ENCODE measurements at places on chromosomes 3 and 15.

DNA sequence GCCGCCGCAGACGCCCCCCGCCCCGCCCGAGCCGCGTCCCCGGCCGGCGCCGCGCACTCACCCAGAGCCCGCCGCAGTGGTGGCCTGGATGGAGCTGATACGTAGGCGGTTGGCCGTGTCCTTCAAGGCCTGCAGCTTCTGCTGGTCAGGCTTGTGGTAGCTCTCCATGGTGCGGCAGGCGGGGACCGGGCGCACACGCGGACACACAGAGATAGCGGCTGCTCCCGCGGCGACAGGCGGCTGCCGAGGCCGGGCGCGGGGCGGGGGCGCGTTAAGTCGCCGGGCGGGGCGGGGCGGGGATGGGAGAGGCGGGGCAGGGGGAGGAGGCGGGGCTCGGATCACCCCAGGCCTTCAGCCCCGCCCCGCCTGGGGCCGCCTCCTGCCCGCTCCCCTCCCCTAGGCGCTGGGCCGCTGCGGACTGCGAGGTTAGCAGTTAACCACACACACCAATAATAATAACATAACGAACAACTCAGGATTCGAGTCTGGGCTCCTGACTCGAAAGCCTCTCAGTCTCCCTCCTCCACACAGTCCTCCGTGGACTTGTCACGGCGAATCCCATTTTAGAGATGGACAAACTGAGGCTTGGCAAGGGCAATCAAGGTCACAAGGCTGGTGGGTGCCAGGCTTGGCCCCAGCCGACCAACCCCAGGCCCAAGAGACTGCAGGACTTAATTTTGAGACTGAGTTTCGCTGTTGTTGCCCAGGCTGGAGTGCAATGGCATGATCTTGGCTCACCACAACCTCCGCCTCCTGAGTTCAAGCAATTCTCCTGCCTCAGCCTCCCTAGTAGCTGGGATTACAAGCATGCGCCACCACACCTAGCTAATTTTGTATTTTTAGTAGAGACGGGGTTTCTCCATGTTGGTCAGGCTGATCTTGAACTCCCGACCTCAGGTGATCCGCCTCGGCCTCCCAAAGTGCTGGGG lies at the start of gene TKT:
Gene TKT (minus strand): TSS at position 248 of the 929 bp plus-strand sequence. CDS start 80 bp downstream, at position 168.
- peak; percentile 55 for DNase-seq

DNA sequence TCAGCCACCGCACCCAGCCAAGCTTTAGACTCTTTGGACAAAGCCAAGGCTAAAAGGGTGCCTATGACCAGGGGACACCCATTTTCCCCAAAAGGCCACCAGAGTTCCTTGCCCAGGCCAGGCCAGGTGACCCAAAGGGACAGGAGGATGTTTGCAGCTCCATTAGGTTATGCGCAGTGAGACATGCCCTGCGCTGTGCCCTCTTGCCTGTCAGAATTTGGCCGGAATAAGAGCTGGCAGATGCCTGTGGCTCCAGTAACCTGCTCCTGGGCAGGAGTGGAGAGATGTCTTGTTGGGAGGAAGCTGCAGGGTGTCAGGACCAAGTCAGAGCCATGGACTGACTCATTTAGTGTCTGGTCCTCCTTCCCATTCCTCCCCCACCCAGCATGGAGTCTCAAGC lies 20.5 kb downstream of the DNASE1L3 start:
- DNase-seq, result no peak

DNA sequence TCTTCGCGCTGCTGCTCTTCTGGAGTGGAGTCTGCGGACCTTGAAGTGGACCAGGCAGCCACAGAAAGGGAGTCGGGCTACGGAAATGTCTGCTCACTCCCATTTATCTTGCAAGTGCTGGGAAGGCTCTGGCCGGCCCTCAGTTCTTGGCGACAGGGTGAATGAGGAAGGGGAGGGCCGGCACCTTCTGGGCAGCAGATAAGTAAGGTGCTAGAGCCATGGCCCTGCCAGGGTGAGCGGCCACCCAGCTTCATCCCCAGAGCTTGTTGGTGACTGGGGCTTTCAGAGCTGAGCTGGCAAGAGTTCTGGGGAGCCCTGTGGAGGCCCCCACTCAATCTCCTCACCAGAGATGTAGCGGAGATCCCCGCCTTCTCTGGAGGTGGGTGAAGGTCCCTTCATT lies 103.5 kb downstream of the ASB7 start:
- no peak for DNase-seq

GRCh38 chr15:79543097-79543496 lies 111.0 kb downstream of the MINAR1 start:
- no peak for DNase-seq

- DNase-seq, result peak; percentile 46
Observed at GRCh38 chr3:8987645-8988383, 24.5 kb upstream of the RAD18 start.

DNA sequence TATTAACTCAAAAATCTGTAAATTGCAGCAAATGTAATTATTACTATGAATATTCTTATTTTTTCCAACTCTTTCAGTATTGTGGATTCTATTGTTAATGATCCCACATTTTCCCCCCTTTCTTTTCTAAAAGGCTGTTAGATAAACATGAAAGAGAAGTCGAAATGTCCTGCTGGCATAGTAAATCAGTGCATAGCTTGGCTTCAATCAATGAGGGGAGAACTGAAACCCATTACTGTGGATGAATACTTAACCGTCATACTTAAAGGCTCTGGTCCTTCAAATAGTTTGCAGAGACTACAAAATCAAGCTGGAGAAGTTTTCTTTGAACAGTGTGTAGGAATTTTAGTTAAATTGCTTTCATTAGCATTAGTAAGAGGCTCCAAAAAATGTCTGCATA lies 667.9 kb downstream of the CADM2 start:
- no peak for DNase-seq

DNA sequence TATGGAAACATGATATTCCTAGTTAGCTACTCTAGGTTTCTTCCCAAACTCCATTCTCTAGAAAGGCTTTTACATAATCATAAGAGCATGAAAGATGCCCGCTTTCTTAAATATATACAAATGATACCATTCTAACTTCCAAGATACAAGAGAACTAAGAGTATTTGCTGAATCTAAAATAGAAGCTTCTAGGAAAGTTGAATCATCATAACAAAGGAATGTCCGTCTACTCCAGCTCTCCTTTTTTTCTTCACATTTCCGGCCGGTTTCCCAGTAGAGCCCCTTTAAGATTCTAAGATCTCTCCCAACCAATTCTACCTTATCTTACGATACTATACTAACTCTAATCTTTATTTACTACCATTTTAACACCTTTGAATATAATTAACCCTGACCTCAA lies 60.1 kb downstream of the RAD18 start:
- no peak for DNase-seq

DNA sequence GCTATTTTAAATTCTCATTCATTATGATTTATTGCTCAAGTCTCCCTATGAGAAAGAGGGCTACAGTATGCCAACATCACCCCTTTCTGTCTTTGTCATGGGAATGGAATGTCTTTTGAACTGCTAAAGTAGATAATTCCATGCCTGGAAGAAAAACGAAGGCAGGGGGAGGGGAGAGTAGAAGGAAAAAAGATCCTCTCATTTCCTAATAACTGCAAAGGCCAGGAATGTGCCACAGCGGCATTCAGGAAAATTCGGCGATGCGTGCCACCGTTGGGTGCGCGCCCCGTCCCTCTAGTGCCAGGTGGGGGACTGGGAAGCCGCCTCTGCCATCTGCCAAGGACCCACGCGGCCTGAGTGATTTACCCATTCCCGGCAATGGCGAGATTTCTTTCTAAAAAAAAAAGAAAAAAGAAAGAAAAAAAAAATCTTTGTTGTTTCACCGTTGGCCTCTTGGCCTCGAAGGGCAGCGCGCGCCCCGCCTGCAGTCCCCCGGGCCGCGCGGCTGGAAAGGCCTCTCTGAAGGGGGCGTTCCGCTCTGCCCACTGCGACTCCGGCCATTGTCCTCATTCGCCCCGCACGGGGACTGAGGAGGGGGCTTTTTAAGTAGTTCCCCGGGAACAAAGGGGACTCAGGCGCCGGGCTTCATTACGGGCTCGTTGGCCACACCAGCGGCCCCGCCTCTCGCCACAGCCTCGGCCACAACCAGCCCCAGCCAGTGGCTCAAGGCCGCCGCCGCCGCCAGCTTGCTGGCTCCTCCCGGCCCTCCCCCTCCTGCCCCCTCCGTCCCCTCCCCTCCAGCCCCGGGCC lies 54.5 kb downstream of the CPN2 start:
- no peak for DNase-seq

- DNase-seq, result no peak
Observed at GRCh38 chr15:40927495-40927872, 1.7 kb upstream of the DLL4 start.

GRCh38 chr3:141371882-141372281 lies 3.6 kb downstream of the ZBTB38 start:
- DNase-seq, result no peak

DNA sequence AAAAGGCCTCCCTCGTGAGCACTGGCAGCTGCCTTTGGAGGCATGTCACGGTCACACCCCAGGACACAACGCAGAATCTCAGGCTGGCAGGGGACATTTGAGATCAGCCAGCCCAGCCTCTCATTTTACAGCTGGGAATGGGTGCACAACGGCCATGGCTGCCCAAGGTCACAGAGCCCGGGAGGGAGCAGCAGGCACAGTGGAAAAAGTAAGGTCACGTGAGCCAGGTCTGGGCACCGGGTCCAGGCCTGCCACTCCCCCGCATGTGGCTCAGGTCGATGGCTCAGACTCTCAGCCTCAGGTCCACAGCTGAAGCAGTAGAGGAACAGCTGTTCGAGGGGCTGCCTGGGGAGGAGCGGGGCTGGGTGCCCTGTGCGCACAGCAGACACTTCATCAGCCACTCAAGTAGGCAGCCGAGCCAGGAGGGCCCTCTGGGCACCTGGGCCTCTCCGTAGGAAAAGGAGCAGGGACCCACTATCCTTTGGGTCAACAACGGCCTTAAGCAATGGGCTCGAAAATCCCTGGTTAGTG lies 260.6 kb downstream of the GOLGA6L6 start:
- DNase-seq, result no peak

- DNase-seq, result no peak
Observed at GRCh38 chr3:132346841-132347736, 29.9 kb downstream of the ACP3 start.

GRCh38 chr3:190122198-190122771 lies 1.6 kb upstream of the P3H2 start:
- DNase-seq, result no peak

GRCh38 chr15:101521591-101521990 lies 32.1 kb upstream of the PCSK6 start:
- DNase-seq, result no peak

DNA sequence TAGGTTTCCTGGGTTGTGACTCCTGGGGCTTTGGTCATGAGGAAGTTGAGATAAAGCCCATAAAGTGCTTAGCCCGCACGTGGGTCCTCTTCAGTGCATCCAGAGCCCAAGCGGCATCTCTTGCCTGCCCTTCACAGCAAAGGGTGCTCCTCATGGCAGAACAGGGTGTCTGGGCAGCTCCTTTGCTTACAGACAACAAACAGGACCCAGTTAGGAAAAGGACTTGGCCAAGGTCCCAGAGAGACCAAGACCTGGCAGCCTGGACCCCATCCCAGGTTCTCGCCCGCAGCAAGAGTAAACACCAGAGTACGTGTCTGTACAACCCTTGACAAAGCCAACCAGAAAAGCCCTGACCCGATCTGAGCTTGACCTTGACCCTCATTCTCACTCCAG lies 27.0 kb downstream of the ALS2CL start:
- no peak for DNase-seq

- DNase-seq, result no peak
Observed at GRCh38 chr3:43128464-43128863, 22.6 kb upstream of the POMGNT2 start.

- DNase-seq, result no peak
Observed at GRCh38 chr3:124034844-124035152, 42.9 kb upstream of the ROPN1 start.

DNA sequence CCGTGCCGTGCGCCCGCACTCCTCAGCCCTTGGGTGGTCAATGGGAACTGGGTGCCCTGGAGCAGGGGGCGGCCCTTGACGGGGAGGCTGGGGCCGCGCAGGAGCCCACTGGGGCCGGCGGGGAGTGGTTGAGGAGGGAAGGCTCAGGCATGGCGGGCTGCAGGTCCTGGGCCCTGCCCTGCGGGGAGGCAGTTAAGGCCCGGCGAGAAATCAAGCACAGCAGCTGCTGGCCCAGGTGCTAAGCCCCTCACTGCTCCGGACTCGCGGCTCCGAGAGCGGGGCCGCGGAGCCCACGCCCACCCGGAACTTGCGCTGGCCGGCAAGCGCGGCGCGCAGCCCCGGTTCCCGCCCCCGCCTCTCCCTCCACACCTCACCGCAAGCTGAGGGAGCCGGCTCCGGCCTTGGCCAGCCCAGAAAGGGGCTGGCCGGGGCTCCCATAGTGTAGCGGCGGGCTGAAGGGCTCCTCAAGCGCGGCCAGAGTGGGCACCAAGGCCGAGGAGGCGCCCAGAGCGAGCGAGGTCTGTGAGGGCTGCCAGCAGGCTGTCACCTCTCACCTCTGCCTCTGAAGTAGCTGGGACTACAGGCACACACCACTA lies 7.8 kb downstream of the GP9 start:
- DNase-seq, result no peak

DNA sequence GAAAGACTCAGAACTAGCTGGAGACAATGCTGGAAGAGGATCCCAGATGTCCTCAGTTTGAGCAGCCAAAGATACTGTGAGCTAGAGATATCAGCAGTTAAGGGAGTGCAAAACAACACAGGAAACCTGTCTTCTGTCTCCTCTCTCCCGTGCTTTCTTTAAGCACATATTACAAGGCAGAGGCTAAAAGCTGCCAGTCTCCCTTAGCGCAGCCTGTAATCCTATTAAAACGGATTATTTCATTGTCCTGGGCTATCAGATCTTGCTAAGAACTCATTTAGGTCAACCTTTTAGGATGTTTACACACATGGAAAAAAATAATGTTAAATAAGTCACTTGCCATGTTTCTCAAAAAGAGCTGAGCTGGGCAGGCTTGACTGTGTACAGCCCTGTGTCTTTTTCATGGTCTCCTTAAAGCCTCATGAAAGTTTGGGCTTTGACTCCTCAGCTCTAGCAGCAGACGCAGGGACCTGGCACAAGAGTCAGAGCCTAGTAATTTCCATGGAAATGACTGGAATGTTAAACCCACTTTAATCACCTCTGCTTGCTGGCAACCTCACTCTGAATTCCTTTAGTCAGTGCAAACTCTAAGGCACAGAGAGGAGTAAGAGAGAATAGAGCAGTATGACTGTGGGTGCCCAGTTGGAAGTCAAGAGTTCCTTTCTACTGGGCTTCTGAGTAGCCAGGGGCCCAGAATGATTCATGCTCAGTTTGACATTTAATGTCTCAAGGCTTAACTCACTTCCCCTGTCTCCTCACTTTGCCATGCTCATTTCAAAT lies 491.9 kb downstream of the NTRK3 start:
- DNase-seq, result no peak

- no peak for DNase-seq
Observed at GRCh38 chr15:44798826-44799225, 62.5 kb downstream of the TRIM69 start.

All from stimulated activated CD4-positive, alpha-beta T cell treated with anti-CD3 and anti-CD28 coated beads, Interleukin-12 subunit alpha, Interleukin-12 subunit beta, amount 100 ng/mL, for 24 hours (primary cell).